ENCODE measurements at places on chromosomes 7 and 10. TPM values are rescaled to one million over a fixed set of nuclear protein-coding genes. Genes with fewer than 3 reads are reported as not detected.

Gene OR2A1
- total RNA-seq: not detected

Gene SEMA3C
- total RNA-seq: 59.2 TPM

Gene CASD1
- 11.8 TPM for total RNA-seq

Gene OPN4
- total RNA-seq: not detected

GRCh38 chr10:83075815-83076355 is 1063.4 kb upstream of the GHITM start:
- DNase-seq: no peak
- H3K27ac ChIP-seq: no peak overlapping the region
- H3K4me3 ChIP-seq: no peak overlapping the region
- H3K36me3 ChIP-seq: no peaks in the 10 kb centered on the region
- H3K4me1 ChIP-seq: no peaks in the 10 kb centered on the region

DNA sequence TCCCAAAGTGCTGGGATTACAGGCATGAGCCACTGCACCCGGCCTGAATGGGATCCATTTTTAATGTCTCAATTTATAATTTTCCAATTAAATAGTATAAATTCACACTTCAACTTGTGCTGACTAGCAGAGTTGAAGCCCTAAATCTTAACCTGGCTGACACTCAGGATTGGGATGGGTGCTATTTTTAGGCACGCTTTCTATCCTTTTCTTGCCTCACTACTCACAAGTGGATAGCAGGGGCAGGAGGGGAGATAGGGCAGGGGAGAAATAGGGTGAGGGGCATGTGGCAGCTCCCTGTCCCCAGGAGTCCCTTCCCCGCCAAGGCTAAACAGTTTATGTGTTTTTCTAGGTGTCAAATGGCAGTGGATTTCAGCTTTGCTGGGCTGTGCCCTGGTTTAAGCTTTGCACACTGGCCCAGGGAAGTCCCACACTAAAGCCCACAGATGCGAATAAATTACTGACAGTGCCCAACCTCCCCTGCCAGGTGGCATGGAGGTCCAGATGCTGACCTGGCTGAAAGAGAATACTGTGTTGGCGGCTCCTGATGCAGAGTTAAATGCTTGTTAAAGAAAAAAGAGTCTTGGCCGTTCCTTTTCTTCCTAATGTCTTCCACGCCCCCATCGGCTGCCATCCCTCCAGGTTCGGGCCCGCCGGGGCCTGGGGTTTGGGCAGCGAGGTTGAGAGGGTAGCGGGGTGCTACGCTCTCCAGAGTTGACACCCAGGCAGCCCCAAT is 36.2 kb upstream of the EFCAB10 start:
- no peak overlapping the region for H3K4me3 ChIP-seq
- no peak for DNase-seq
- no peaks in the 10 kb centered on the region for H3K27me3 ChIP-seq
- H3K27ac ChIP-seq: no peak overlapping the region
- H3K36me3 ChIP-seq: peaks cover 69% of the 10 kb centered on the region

DNA sequence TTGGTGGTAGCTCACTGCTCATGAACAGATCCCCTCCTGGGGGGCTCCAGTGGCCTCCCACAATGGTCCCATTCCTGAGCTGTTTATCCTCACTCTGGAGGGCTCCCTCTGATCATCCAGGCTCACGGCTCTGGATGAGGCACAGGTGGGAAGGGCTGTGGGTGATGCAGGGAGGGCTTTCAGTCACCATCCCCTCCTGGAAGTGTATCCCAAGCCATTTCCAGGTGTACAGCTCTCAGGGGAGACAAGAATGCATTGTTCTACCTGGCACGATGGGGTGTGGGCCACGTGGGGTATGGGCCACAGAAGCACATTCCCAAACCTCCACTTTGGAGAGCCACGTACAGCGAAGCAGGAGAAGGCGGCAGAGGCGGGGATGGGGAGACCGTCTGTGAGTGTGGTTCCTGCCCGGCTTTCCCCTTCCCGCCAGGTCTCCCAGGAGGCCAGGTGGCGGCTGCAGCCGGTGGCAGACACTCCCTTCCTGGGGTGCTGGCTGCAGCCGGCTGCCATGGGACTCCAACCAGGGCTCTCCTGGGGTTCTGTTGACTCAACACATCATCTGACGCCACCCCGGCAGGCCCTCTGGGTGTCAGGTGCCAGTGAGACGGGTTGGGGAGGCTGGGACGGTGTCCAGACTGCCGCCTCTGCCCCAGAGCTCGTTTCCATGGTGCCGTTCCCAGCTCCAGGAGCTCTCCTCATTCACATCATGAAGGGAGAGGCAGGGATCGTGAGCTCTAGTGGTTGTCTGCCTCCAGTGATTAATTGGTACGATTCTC is 169.7 kb upstream of the RHEB start:
- H3K27ac ChIP-seq: no peak overlapping the region
- no peaks in the 10 kb centered on the region for H3K36me3 ChIP-seq
- H3K4me1 ChIP-seq: peaks cover 39% of the 10 kb centered on the region
- no peaks in the 10 kb centered on the region for H3K27me3 ChIP-seq

GRCh38 chr10:130737621-130738020 is 573.9 kb downstream of the TCERG1L start:
- no peak overlapping the region for H3K27ac ChIP-seq
- no peaks in the 10 kb centered on the region for H3K4me1 ChIP-seq
- peaks cover 4% of the 10 kb centered on the region for H3K27me3 ChIP-seq
